ENCODE measurements at places on chromosomes 2 and 18. TPM values are rescaled to one million over a fixed set of nuclear protein-coding genes. Genes with fewer than 3 reads are reported as not detected.

DNA sequence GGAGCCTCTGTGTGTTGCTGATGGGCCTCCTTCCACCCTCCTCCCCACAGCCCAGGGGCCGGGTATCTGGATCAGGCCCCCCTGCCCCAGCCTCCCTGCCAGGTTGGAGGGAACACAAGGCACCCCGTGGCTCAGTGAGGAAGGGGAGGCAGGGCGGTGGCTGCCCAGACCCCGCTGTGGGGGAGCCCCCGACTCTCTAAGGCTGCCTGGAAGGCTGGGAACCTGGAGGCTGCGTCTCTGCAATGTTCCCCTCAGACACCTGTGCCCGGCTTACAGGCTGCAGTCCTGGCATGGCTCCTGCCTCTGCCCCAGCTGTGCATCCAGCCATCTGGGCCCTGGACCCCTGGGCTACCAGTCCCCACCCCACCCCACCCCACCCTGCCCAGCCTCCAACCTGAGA, 438 bp upstream of the MAB21L4 start:
- DNase-seq: no peak
- peaks cover 79% of the 10 kb centered on the region for H3K4me1 ChIP-seq
- peak overlapping the region; percentile 82 for H3K27ac ChIP-seq

DNA sequence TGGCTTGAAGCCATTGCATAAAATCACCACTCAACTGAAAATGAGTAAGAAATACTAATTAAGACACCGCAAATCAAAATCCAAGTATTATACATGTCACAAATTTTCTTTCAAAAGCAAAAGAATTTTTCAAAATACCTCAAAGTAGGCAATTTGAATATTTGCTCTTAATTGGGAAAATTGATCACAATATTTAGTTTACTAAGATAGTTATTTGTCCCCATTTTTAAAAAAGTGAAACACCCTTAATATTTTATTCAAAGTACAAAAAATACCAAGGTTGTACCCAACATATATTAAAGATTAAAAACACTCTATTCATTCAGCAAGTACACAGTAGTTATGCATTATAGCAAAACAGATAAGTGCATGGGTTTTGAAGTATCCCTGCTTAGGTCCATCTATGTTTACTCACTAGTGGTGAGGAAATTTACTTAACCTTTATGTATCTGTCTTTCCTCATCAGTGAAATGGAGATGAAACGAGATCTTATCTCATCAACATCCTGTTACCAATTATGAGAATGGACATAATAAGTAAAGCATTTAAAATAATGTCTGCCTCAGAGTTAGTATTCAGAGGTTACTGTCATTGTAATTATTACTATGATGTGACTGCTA, 35.1 kb downstream of the VPS54 start:
- peaks cover 12% of the 10 kb centered on the region for H3K4me1 ChIP-seq
- no peak overlapping the region for H3K27ac ChIP-seq
- 0 out of 2 replicates have a peak, but pooled peaks cover 12% of the 10 kb centered on the region for H3K36me3 ChIP-seq
- no peak for DNase-seq
- H3K27me3 ChIP-seq: no peaks in the 10 kb centered on the region

- H3K36me3 ChIP-seq: peaks cover 17% of the 10 kb centered on the region
- no peak overlapping the region for H3K4me3 ChIP-seq
- no peak overlapping the region for H3K27ac ChIP-seq
- no peaks in the 10 kb centered on the region for H3K4me1 ChIP-seq
- no peaks in the 10 kb centered on the region for H3K27me3 ChIP-seq
Observed at GRCh38 chr2:8885449-8886201, 48.2 kb upstream of the KIDINS220 start.

- H3K27me3 ChIP-seq: no peaks in the 10 kb centered on the region
- no peak overlapping the region for H3K27ac ChIP-seq
- no peak overlapping the region for H3K4me3 ChIP-seq
- H3K36me3 ChIP-seq: no peaks in the 10 kb centered on the region
- DNase-seq: no peak
Observed at GRCh38 chr2:124978597-124978996, 953.5 kb downstream of the CNTNAP5 start.

DNA sequence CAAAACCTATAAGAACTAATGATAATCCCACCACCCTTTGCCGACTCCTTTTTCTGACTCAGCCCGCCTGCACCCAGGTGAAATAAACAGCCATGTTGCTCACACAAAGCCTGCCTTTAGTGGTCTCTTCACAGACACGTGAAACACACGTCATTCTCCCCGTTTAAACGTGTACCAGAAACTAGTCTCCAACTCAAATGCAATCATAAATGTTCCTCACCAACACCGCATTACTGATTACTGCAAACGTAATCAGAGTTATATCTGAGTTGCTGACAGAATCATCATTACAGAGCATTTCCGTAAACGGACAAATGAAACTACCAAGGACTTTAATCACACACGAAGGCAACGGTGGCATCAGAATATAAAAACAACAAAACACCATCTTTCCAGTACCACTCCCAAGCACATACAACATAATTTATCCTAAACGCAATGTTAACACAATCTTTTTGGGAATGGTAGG, 1.9 kb downstream of the CLK1 start:
- DNase-seq: no peak
- H3K4me1 ChIP-seq: peaks cover 17% of the 10 kb centered on the region
- no peaks in the 10 kb centered on the region for H3K27me3 ChIP-seq
- H3K4me3 ChIP-seq: peak overlapping the region; percentile 87
- H3K36me3 ChIP-seq: peaks cover 43% of the 10 kb centered on the region

GRCh38 chr2:165055082-165055851, 99.9 kb upstream of the SLC38A11 start:
- no peak for DNase-seq
- H3K4me3 ChIP-seq: no peak overlapping the region
- no peak overlapping the region for H3K27ac ChIP-seq

DNA sequence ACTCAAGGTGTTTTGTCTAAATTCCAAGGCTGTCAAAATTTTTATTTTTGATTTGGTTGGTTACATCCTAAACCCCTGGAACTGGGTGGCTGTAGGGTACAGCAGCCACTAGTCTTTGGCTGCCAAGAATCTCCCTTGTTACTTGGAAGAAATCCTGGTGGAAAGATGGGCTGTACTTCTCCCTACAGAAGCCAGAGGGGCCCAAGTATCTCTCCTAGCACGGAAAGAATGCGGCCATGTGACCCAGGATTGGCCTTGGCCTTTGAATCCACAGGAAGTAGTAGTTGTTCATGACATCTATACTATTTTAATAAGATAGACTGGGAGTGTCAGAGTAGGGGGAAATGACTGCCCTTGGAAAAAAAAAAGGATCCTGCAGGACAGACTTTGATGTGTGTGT, 54.4 kb upstream of the MYO3B start:
- peak; percentile 58 for DNase-seq
- no peaks in the 10 kb centered on the region for H3K27me3 ChIP-seq
- H3K27ac ChIP-seq: peak overlapping the region; percentile 97
- peaks cover 71% of the 10 kb centered on the region for H3K4me1 ChIP-seq
- H3K36me3 ChIP-seq: no peaks in the 10 kb centered on the region

GRCh38 chr2:232402518-232402917, 4.1 kb upstream of the ALPG start:
- H3K36me3 ChIP-seq: no peaks in the 10 kb centered on the region
- no peak overlapping the region for H3K4me3 ChIP-seq
- no peaks in the 10 kb centered on the region for H3K27me3 ChIP-seq
- peaks cover 10% of the 10 kb centered on the region for H3K4me1 ChIP-seq
- no peak for DNase-seq
- H3K27ac ChIP-seq: no peak overlapping the region

GRCh38 chr18:34647251-34647650, 62.8 kb upstream of the DTNA start:
- no peak overlapping the region for H3K4me3 ChIP-seq
- no peaks in the 10 kb centered on the region for H3K36me3 ChIP-seq
- H3K27me3 ChIP-seq: no peaks in the 10 kb centered on the region
- no peaks in the 10 kb centered on the region for H3K4me1 ChIP-seq
- DNase-seq: no peak

DNA sequence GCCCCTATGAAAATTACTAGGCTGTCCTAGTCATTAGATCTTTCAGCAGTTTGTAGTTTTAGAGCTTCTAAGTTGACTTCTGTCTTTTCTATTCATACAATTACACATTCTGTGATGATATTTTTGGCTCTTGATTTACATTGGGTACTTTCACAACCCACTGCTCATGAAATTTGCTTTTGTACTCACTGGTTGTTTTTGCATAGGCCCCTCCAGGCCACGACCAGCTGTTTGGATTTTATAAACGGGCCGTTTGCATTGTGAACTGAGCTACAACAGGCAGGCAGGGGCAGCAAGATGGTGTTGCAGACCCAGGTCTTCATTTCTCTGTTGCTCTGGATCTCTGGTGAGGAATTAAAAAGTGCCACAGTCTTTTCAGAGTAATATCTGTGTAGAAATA, 193.8 kb downstream of the RPIA start:
- no peaks in the 10 kb centered on the region for H3K4me1 ChIP-seq
- H3K27me3 ChIP-seq: no peaks in the 10 kb centered on the region
- DNase-seq: no peak
- H3K27ac ChIP-seq: no peak overlapping the region
- H3K4me3 ChIP-seq: no peak overlapping the region

Gene FANCL
- 51.8 TPM for total RNA-seq

Gene LRATD1
- total RNA-seq: 3.8 TPM

Gene DOK6
- total RNA-seq: not detected

Gene HNMT
- 16.6 TPM for total RNA-seq

Gene RAB31
- total RNA-seq: 51.0 TPM

Gene BOLL
- total RNA-seq: not detected

Data from PC-9 (cell line).